Type B pancreatic cell (in vitro differentiated cells): ENCODE measurements at places on chromosomes 4 and X.

- no peak for DNase-seq
Observed at GRCh38 chrX:64350047-64350446, 45.2 kb downstream of the MTMR8 start.

- no peak for DNase-seq
Observed at GRCh38 chr4:138609943-138610350, 367.8 kb upstream of the SLC7A11 start.

- no peak for DNase-seq
Observed at GRCh38 chr4:177182166-177182565, 127.5 kb upstream of the NEIL3 start.

- DNase-seq: no peak
Observed at GRCh38 chr4:158722291-158722916, 792 bp downstream of the PPID start.

GRCh38 chrX:132821974-132822633 lies 136.3 kb downstream of the HS6ST2 start:
- no peak for DNase-seq

GRCh38 chrX:135438734-135439043 lies 16.9 kb downstream of the SMIM10L2A start:
- no peak for DNase-seq

DNA sequence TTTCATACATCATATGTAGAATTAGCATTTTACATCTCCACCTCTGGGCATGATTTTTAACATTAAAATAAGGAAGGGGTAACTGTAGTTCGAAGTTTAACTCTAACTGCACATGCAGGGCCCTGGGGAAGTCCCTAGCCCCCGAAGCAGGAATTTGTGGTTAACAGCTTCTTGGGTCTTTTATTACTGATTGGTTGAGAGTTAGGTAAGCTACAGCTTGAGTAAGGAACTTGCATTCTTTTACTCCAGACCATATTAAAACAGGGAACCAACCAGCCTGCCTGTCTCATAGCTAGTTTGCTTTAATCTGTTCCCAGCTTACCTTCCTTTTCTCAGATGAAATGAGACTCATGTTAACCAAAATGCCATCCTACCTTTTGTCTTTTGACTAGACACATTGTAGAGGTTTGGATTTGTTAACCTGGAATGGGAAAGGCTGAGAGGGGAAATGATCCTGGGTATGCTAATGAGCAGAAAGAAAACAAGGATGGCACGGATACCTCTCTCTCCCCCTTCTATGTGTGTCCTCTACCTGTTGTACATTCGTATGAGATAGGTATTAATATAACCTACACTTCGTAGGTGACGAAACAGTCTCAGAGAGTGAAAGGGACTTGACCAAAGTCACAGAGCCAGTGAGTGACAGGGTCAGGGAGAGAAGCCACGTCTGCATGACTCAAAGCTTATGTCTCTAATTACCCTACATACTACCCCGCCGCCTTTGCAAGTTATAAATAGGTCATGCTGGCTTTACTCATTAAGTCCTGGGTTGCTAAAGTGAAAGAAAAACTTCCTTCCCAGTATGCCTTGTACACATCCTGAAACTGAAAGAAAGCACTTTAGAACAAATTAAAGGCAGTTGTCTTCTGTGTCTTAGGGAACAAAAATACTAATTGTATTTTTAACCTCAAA lies 119.5 kb upstream of the AFF2 start:
- DNase-seq: no peak

- no peak for DNase-seq
Observed at GRCh38 chr4:110201502-110201901, 3.1 kb upstream of the ELOVL6 start.

GRCh38 chrX:33175201-33175600 lies 36.1 kb downstream of the DMD start:
- DNase-seq: no peak

GRCh38 chrX:13733506-13733905 lies 914 bp downstream of the TRAPPC2 start:
- no peak for DNase-seq

DNA sequence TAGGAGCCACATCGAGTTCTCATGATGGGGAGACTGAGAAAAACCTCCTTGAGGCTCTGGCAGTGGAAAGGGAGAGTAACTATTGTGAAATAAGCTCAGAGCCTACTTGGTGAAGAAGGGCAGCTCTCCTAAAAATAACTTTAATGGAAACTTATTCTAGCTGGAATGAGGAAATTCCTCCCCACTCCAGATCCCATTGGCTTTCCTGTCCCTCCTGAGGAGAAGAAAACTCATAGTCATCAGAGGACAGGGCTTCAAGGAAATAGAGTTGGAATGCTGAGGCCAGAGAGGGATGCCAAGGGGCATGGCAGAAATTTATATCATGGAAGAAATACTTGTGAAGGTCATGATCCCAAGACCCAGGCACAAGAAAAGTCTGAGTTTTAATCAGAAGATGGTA lies 70.7 kb upstream of the TAPT1 start:
- DNase-seq: no peak

DNA sequence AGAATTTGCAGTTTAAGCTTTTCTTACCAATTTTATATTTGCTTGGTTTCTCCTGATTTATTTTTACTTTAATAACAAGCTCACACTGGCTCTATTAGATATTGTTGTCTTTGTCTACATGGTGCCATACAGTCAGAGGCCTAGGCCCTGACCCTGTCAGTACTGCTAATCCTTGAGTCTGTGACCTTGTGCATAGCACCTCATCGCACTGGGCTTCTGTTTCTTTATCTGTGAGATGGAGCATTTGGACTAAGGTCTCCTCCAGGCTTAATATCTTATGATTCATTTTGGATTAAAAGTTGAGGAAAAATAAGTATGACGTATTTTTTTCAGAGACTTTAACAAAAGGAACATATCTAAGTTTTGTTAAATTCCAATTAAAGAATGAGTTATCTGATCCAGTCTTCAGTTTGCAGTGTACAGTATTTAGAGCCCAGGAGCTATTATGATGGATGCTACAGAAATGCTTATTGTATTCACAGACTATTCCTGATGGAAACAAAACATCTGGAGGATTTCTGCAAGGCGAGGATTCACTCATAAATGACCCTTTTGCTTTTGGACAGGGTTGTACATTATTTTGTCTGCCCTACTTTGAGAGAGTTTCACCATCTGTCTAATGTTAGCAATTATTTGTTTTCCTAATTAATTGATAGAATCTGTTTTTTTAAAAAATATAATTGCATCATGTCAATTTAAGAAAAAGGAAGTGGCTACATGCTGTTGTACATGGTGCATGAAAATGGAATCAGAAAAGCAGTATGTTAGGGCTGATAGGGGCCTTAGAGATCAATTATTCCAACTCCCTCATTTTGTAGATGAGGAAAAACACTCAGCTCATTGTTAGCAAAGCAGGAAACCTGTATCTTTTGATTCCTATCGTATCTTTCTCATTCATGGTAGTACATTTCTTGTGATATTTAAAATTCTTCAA lies 203.6 kb downstream of the BANK1 start:
- no peak for DNase-seq

GRCh38 chr4:38181286-38181685 lies 221.1 kb downstream of the PTTG2 start:
- DNase-seq: no peak

GRCh38 chrX:105781804-105782203 lies 40.5 kb upstream of the NRK start:
- DNase-seq: no peak

GRCh38 chr4:472881-473569 lies 25.9 kb downstream of the ZNF721 start:
- no peak for DNase-seq

DNA sequence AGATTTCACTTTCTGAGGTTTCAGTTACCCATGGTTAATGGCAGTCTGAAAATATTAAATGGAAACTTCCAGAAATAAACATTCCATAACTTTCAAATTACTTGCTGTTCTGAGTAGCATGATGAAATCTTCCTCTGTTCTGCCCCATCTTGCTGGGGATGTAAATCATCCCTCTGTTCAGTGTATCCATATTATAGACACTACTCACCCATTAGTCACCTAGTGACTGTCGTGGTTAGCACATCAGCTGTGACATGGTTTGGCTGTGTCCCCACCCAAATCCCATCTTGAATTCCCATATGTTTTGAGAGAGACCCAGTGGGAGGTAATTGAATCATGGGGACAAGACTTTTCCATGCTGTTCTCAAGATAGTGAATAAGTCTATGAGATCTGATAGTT lies 125.5 kb upstream of the GIMD1 start:
- no peak for DNase-seq

- DNase-seq: no peak
Observed at GRCh38 chr4:110787109-110787508, 164.2 kb upstream of the PITX2 start.

- no peak for DNase-seq
Observed at GRCh38 chrX:114800719-114801118, 216.7 kb downstream of the IL13RA2 start.

DNA sequence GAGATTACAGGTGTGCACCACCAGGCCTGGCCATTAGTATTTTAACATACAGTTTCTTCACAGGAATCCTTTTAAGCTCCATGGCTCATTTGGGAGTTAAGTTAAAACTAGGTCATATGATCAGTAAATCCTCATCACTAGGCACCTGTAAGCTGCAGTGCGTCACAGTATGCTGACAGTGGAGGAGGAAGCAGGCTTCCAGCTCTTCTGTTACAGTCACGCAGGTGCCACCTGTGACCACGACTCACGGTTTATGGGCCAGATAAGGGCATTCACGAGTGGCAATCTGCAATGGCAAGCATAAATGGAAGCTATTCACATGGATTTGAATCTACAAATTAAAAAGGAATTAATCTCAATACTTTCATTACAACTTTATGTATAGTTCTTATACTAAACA lies 129.4 kb upstream of the BCOR start:
- no peak for DNase-seq

GRCh38 chr4:188408244-188409030 lies 269.2 kb downstream of the TRIML1 start:
- no peak for DNase-seq

DNA sequence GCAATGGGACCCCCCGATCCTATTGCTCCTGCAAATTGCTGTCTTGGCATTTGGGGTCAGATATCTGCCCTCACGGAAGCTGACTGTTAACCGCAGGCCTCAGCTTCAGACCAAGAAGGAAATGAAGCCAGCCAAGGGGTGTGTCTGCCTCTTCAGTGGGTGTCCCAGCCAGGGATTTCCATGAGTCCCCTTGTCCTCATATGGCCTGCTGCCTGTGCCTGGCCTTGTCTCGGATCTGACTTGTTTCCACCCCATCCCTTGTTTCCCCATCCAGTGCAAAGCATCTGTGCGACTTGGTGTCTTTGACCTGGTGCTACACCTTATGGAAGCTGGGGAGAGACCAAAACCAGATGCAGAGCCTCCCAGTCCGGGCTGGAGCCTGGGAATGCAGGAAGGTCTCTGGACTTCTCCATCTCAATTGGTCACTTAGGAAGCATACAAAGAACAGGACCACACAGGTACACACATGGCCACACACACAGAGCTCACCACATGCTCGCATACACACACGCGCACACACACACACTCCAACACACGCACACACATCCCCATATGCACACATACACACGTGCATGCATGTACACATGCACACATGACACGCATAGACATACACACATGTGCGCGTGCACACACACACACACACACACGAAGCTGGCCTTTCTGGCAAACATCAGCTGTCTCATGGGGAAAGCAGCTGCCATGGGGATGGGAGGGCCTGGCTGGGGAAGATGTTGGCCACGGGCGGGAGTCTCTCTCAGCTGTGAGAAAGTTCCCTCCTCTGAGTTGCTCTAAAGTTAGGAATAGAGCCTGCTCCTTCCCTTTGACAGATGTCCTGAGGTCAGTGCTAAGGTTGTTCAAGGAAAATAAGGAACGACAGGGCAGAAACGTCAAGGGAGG lies 65.5 kb downstream of the CRMP1 start:
- no peak for DNase-seq

GRCh38 chrX:155774387-155774786 lies 106.8 kb upstream of the VAMP7 start:
- DNase-seq: no peak

DNA sequence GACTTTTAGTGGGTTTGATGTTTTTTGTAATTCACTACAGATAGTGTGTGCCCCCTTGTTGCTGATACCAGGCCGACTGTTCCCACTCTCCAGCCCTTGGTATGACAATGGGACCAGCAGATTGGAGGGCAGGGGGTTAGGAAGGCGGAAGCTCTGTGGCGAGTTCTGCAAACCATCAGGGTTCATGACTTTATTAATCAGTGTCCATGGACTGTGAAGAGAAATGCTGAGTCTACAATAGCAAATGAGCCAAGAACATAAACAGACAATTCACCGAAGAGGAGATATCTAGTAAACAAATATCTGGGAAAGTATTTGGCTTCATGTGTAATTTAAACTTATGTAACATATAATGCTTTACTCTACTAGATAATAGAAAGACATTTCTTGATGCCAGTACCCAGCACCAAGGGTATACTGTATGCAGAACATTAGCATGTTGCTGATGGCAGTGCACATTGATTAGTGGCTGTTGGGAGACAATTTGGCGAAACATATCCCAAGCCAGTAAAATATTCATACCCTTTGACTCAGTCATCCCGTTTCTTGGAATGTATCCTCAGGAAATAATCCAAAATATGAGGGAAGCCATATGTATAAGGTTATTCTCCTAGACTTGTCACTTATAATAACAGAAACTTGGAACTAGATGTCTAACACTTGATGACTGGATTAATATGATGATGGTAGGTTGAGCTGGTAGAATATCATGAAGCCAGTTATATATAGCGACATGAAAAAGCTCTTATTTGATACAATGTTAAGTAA lies 169.4 kb downstream of the PTTG2 start:
- DNase-seq: no peak

DNA sequence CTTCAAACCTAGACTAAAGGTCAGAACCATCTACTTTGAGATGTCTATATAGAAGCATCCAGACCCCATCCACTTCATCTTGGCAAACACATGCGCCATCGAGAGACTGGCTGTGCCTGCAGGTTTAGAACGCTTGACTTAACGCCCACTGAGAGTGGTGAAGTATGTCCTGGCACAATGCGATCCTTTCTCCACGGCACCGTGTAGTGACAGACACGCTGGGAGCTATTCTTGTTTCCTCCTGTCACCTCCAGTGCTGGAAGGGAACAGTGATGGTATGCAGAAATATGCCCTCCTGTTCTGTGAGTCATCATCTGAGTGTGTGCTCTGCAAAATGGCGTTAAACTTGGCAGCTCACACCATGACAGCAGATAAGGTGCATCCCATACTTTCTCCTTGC lies 330.2 kb downstream of the NLGN4X start:
- DNase-seq: no peak

DNA sequence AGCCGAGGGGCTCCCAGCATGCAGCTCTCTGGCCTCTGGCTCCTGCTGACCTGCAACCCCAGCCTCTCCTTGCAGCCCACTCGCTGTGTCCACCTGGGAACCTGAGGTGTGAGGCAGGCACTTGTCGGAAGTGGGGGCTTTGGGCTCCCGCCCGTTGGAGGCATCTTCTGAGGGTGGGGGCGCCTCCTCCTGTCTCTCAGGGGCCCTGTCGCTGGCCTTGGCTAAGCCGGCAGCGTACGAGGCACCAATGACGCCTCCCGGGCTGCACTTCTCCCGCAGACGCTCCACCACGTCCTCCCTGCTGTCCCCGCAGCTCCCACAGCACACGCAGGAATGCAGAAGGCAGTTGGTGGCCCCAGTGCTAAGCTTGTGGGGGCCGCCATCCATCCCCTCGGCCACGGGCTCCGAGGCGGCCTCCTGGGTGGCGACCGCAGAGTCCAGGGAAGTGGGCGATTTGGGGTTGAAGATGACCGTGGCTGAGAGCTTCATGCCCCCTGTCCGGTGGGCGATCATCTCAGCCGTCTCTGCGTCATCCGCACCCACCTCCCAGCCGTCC lies 42.5 kb upstream of the MXD4 start:
- DNase-seq: no peak

- DNase-seq: no peak
Observed at GRCh38 chrX:98646351-98646750, 1762.6 kb downstream of the RPA4 start.
